MG63 (cell line): ENCODE measurements at places on chromosomes 5 and 9. TPM values are rescaled to one million over a fixed set of nuclear protein-coding genes. Genes with fewer than 3 reads are reported as not detected.

SYNPO gene
- total RNA-seq: 1.2 and 4.6 TPM in 2 replicates

WNK2 gene
- 0.17 and 1.1 TPM in 2 replicates for total RNA-seq

GPRIN1 gene
- 21.0 and 32.2 TPM in 2 replicates for total RNA-seq

NKD2 gene
- 3.4 and 5.7 TPM in 2 replicates for total RNA-seq

PHYHD1 gene
- not detected in 2 replicates for total RNA-seq

PTGS1 gene
- not detected in 2 replicates for total RNA-seq

TMEM250 gene
- 62.5 and 78.4 TPM in 2 replicates for total RNA-seq

GLDC gene
- total RNA-seq: 0.82 and 3.2 TPM in 2 replicates

ENTREP1 gene
- total RNA-seq: not detected in 2 replicates

PNPLA7 gene
- not detected in 2 replicates for total RNA-seq

DNA sequence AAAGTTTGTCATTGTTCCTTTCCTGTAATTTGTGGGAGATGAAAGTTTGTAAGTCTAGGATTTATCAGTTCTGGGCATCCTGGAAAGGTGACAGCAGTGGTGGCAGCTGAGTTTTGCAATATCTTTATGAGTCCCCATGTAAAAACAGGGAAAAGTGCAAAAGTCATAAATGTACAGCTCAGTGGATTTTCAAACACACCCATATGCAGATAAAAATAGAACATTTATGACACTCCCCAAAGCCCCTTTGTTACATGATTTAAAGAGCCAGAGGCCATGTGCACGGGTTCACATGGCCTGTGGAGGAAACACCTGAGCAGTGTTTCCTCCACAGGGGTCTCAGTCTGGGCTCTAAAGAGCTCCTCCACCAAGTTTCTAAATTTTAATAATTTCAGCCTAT, 6.3 kb downstream of the TMEM38B start:
- no peak for DNase-seq

DNA sequence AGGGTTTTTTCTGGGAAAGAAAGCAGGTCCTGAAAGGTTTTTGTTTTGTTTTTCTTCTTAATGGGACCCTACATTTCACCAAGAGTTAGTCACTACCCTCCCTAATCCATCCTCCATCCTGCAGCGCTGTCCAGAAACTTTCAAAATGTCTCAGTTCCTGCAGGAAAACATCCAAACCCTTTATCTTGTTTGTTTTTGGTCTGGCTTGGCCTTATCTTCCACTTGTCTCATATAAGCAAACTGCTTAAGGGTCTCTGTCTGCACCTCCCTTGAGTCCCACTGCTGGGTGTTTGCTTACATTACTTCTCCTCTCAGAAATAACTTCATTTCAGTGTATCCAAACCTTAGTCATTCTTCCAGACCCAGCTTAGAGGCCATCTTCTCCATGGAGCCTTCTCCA, 11.0 kb upstream of the TRAF1 start:
- peak; percentile 69 for DNase-seq

- DNase-seq: peak; percentile 30
Observed at GRCh38 chr5:43121913-43122484, 1.3 kb downstream of the ZNF131 start.

- peak; percentile 100 for DNase-seq
Observed at GRCh38 chr5:160165137-160166068, 46.2 kb upstream of the PWWP2A start.

DNA sequence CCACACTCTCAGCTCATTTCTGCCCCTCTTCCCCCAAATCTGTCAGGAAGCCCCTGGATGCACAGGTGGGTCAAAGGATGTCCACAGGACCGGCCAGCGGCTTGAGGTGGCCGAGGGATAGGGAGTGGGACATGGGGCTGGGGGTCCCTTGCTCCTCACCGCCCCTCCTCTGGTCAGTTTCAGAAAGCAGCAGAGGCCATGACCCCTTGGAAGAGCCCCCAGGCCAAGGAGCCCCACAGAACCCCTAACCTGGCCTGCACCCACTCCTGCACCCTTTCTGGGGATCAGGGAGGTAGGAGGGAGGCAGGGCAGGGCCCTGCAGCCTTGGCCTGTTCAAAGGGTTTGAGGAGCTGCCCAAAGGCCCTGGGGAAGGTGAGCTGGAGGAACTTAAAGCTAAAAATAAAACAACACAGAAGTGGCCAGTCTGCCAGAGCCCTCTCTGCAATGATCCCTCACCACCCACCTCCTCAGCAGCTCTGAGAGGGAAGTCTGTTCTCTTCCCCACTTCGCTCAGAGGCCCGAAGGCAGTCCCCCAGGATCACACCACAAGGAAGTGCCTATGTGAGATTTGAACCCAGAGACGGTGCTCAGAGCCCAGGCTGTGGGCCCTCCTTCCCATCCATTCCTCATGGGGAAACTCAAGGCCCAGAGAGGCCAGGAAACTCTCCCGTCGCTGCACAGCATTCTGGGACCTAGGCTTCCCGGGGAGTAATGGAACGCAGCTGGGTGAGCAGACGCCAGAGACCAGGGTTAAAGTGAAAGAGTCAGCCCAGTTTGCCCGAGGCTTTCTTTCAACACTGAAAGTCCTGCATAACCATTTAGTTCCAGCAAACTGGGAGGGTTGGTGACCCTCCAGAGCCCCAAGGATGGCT, 910 bp downstream of the ENG start:
- peak; percentile 20 for DNase-seq

DNA sequence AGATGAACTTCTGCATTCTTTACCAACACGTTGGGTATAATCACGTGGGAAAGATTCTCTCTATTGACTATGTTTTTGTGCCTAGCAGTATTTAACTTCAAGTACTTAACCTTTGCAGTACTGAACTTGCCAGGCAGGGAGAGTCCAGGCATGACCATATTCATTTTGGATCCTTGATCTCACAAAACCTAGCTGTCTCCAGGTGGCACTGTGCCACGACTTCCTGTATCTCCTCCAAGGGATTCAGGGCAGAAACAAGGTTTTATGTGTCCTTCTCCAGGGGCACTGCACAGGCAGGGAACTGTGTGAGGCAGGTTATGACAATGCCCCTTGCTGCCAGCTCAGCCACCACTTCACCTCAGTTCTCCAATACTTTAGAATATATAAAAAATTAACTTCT, 11.7 kb upstream of the IFNA5 start:
- DNase-seq: peak; percentile 81

DNA sequence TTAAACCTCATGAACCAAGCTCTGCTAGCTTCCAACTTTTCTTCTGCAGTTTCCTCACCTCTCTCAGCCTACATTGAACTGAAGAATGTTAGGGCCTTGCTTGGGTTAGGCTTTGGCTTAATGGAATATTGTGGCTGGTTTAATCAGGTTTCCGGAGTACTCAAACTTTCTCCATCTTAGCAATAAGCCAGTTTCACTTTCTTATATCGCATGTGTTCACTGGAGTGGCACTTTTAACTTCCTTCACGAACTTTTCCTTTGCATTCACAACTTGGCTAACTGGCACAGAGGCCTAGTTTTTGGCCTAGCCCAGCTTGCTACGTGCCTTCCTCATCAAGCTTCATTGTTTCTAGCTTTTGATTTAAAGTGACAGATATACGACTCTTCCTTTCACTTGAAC, 81.0 kb upstream of the MAST4 start:
- DNase-seq: no peak

GRCh38 chr5:92177926-92178487, 794.9 kb upstream of the ARRDC3 start:
- no peak for DNase-seq
